ENCODE measurements at places on chromosomes 5 and 9.

GRCh38 chr9:83699615-83700014, 8.1 kb downstream of the UBQLN1 start:
- no peak for DNase-seq

DNA sequence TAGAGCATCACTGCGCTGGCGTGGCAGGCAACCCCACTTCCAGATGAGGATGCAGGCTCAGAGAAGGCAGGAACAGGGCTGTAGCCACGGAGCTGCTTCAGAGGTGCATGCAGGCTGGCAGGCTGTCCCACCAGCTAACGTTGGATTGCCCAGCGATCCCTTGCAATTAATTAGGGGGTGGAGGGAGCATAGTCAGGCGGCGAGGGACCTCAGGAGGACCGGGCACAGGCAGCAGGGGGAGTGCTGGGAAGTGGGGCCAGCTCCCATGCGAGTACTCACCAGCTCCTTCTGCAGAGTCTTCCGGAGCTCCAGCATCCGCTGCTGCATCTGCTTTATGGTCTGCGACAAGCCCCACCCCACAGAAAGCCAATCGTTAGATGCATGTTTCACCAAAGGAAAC, 20.3 kb downstream of the ARPC5L start:
- DNase-seq: no peak

DNA sequence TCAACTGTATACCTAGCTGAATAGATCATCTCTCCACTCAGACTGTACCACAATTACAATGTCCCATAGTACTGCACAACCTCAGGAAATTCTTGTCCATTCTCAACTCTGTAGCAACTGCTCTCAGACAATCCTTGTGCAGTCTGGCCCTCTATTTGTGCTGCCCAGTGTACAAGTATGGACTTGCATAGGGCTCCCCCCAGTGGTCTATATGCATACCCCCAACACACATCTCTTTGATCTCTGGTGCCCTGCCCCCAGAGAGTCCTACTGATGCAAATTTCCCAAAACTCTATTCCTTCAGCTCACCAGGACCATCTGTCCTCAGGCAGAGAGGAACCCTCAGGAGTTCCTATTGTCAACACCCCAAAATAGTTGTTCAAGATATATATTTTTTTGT, 205.3 kb downstream of the SLCO4C1 start:
- DNase-seq: no peak

- DNase-seq: no peak
These were observed 128.7 kb upstream of the PIK3R1 start for GRCh38 chr5:68086857-68087256.

- DNase-seq: no peak
These were observed 85.7 kb upstream of the FAM169A start for GRCh38 chr5:74951865-74952264.

GRCh38 chr5:2239201-2239910, 356.6 kb upstream of the IRX4 start:
- DNase-seq: no peak

GRCh38 chr9:75855509-75855908, 35.0 kb upstream of the PCSK5 start:
- no peak for DNase-seq

GRCh38 chr5:164012371-164012770, 507.0 kb downstream of the MAT2B start:
- DNase-seq: no peak

GRCh38 chr5:158499075-158499891, 600.4 kb downstream of the EBF1 start:
- no peak for DNase-seq

GRCh38 chr5:111364992-111365391, 140.8 kb downstream of the CAMK4 start:
- no peak for DNase-seq

- DNase-seq: no peak
These were observed 75.0 kb upstream of the SAP30L start for GRCh38 chr5:154370813-154371212.

GRCh38 chr5:111551569-111552275, 39.4 kb upstream of the STARD4 start:
- no peak for DNase-seq

GRCh38 chr9:33942471-33943083, 106.1 kb downstream of the UBAP2 start:
- no peak for DNase-seq

DNA sequence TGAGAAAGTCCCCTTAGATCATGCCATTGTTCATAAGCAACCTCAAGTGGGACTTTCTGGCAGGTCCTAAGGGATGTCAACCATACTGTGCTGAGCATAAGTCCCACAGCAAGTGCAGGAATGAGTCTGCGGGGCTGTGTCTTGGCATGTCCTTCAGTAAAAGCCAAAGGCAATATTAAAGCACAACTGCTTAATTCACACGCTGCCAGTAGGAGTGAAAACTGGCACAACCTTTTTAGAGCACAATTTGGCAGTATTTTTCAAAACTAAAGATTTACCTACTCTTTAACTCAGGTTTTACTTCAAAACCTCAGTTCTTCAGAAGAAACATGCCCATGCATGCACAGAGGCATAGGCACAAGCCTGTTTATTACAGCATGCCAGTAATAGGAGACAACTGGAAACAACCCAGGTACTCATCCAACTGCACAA, 24.4 kb upstream of the SMAD5 start:
- no peak for DNase-seq

- DNase-seq: no peak
These were observed 46.8 kb upstream of the NOTCH1 start for GRCh38 chr9:136592666-136593065.

- DNase-seq: no peak
These were observed 157.7 kb upstream of the SLC24A2 start for GRCh38 chr9:19946441-19947109.

GRCh38 chr9:133563291-133563796, 28.8 kb downstream of the ADAMTSL2 start:
- no peak for DNase-seq

GRCh38 chr5:157606046-157606445, 30.5 kb upstream of the ADAM19 start:
- no peak for DNase-seq

DNA sequence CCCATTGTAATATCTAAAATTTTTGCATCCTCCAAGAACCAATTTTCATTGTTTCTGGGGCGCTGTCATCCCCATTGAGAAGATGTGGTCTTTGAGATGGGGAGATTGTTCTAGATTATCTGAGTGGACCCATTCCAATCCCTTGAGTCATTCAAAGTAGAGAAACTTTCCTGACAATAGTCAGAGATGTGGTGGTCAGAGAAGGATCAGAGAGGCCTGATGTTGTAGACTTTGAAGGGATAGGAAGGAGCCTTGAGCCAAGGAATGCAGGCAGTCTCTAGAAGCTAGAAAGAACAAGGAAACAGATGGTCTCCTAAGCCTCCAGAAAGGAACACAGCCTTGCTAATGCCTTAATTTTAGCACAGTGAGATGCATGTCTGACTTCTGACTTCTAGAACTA, 80.4 kb downstream of the TEK start:
- DNase-seq: no peak

- DNase-seq: no peak
These were observed 5.2 kb downstream of the GFI1B start for GRCh38 chr9:132983491-132984201.

GRCh38 chr9:99356512-99356971, 134.5 kb downstream of the SEC61B start:
- DNase-seq: no peak

GRCh38 chr5:178278358-178279023, 45.9 kb upstream of the PHYKPL start:
- DNase-seq: no peak

- DNase-seq: no peak
These were observed 77.8 kb downstream of the ZCCHC7 start for GRCh38 chr9:37198039-37198729.

GRCh38 chr5:176730815-176731475, 79.4 kb upstream of the UNC5A start:
- DNase-seq: no peak

All from T-helper 9 cell (primary cell).